ENCODE measurements at places on chromosomes 12 and 14.

GRCh38 chr12:119296535-119296934 is 38.0 kb upstream of the CCDC60 start:
- DNase-seq = no peak

DNA sequence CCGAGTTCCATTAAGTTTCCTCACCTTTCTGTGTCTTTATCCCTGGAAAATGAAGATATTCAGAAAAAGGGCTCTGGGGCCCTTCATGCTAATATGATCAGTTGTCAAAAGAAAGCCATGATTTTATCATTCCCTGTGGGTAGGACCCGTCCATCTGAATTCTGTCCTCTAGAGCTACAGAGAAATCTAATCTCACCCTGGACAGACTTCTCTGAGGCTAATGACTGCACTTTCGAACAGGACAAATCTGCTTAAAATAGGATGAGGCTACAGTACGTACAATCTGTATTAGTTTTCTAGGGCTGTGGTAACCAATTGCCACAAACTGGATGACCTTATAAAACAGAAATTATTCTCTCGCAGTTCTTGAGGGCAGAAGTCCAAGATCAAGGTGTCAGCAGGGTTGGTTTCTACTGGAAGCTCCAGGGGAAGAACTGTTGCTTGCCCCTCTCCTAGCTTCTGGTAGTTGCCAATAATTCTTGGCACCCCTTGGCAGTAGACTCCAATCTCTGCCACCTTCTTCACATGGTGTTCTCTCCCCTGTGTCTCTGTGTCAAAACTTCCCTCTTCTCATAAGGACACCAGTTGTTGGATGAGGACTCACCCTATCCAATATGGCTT is 1.3 kb downstream of the AK7 start:
- no peak for DNase-seq

- no peak for DNase-seq
Observed at GRCh38 chr14:65826946-65827345, 414.4 kb downstream of the FUT8 start.

GRCh38 chr12:106753526-106753925 is 21.0 kb upstream of the RIC8B start:
- DNase-seq = no peak

DNA sequence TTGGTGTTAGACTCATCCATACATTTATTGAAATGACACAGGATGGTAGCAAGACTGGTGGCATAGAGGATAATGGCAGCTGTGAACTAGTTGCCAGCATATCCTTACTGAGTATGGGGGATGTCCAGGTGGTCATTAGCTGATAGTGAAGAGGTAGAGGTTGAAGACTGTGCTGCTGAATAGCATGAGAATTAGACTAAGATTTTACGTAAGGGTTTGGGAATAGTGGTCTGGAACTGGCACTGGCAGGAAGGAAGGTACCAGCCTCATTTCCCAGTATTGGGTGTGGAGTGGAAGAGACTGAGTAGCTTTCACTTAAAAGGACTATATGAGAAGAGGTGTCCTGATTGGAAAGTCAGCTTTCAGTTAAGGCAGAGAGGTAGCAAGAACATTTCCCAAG is 6.5 kb downstream of the ERC1 start:
- DNase-seq = no peak

GRCh38 chr12:26198742-26199141 is 3.4 kb downstream of the SSPN start:
- DNase-seq = no peak
